Activated CD4-positive, alpha-beta T cell treated with anti-CD3 and anti-CD28 coated beads, Interleukin-2, amount 10 ng/mL, durations not matched to agents 7 days and 5 days (primary cell): ENCODE measurements at places on chromosomes 2 and 18. TPM values are rescaled to one million over a fixed set of nuclear protein-coding genes. Genes with fewer than 3 reads are reported as not detected.

Gene ABCG8
- total RNA-seq: not detected

Gene CWC22
- 21.9 TPM for total RNA-seq

Gene FBXO48
- 3.7 TPM for total RNA-seq

Gene SPATA3
- not detected for total RNA-seq

Gene NEB
- total RNA-seq: 0.40 TPM

Gene GALNT14
- total RNA-seq: not detected

Gene DSG4
- total RNA-seq: not detected

Gene GRHL1
- total RNA-seq: 0.27 TPM

Gene FAM210A
- total RNA-seq: 19.6 TPM

Gene ARL4C
- total RNA-seq: 300 TPM

Gene SERPINB4
- not detected for total RNA-seq

Gene LTBP1
- 0.17 TPM for total RNA-seq

Gene CDK15
- total RNA-seq: not detected

Gene TMEM182
- total RNA-seq: 2.5 TPM

Gene RPL31
- total RNA-seq: 1,127 TPM

Gene PSTPIP2
- 9.4 TPM for total RNA-seq

Gene MERTK
- 0.20 TPM for total RNA-seq

Gene ZNF396
- total RNA-seq: 0.77 TPM

Gene SPRED2
- total RNA-seq: 8.1 TPM

Gene GPR45
- total RNA-seq: not detected
